ENCODE measurements at places on chromosomes 11 and 22. TPM values are rescaled to one million over a fixed set of nuclear protein-coding genes. Genes with fewer than 3 reads are reported as not detected.

- no peak for DNase-seq
Observed at GRCh38 chr11:34987617-34988016, 71.2 kb downstream of the PDHX start.

DNA sequence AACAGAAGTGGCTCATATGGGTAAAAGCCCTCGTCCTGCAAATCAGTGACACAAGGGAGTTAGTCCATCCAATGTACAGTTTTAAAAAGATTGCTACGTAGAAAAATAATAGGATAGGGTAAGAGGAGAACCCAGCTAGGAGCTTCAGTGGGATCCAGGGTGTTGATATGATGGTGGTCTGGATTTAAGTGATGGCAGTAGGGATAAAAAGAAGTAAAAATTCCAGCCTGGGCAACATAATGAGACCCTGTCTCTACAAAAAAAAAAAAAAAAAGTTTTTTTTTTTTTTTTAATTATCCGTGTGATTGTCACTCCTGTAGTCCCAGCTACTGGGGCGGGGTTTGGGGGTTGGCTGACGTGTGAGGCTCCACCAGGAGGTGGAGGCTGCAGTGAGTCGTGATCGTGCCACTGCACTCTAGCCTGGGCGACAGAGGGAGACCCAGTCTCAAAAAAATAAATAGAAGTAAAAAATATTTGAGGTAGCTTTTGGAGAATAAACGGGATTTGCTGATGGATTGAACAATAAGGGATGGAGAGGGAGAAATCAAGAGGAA, 7.0 kb upstream of the L3MBTL2 start:
- DNase-seq: peak; percentile 44

DNA sequence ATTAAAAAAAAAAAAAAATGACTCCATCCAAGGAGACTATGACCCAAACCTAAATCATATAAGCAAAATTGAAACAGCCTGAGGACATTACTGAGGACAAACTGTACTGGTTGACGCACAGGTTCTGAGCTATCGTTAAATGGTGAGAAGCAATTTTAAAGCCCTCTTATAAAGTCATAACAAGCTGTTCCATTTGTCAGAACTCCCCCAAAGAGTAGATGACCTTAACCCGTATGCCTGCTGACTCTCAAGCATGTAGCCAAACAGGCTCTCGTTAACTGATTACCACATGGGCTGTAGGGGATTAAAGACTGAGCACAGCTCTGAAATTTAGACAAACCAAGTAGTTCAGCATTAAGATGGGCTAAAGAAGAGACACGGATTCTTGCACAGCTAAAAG, 2.2 kb downstream of the CRYAB start:
- no peak for DNase-seq

DNA sequence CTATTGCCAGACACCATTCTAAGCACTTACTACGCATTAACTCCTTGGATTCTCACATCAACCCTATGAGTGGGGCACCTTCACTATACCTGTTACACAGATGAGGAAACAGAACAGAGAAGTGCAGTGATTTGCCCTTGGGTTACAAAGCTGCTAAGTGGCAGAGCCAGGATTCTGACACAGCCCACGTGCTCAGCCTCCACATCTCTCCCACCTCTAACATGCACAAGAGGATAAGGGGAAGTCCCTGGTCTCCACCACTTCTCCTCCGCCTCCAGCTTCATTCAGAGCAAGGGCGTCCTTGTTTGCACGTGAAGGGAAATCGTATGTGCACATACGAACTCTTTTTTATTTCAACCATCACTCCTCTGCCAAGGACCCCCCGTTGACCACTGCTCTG, 53.7 kb downstream of the CDON start:
- no peak for DNase-seq

DNA sequence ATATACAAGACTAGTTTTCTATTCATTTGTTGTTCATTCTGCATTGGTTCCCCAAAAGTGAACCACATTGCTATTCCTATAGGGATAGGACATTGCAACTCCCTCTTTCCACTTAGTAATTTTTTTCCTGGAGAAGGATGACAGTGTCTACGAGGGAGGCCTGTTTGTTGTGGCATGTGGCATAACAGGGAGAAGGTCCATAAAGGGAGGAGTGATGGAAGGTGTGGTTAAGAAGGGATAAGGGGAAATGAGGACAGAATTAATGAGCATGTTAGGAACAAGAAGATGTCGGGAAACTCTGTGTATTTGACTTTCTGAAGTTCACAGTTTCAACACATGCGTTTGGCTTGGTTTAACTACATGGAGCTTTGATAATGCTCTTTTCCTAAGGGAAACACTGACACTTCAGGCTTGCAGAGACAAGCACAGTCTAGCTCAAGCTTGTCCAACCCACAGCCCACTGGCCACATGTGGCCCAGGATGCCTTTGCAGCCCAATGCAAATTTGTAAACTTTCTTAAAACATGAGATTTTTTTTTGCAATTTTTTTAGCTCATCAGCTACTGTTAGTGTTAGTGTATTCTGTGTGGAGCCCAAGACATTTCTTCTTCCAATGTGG, 149.7 kb downstream of the TRPC6 start:
- DNase-seq: no peak

DNA sequence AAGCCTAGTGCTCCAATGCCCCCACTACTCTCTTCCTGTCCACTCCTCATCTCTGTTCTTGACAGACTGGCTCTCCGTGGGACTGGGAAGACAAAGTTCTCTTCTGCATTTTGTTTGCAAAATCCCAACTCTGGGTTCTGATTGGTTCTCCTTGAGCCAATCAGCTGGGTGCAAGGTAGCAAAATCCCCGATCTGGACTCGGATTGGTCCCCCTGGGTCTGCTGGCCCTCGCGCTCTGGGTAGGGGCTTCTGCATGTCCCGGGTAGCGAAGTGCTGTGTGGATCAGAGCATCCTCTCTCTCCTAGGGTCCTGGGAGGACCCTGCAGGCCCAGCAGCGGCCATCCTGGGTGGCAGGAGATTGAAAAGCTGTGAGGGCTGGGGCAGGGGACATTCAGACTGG, 22.3 kb upstream of the A4GALT start:
- DNase-seq: no peak

- DNase-seq: no peak
Observed at GRCh38 chr22:30874431-30875370, 93.9 kb downstream of the MORC2 start.

DNA sequence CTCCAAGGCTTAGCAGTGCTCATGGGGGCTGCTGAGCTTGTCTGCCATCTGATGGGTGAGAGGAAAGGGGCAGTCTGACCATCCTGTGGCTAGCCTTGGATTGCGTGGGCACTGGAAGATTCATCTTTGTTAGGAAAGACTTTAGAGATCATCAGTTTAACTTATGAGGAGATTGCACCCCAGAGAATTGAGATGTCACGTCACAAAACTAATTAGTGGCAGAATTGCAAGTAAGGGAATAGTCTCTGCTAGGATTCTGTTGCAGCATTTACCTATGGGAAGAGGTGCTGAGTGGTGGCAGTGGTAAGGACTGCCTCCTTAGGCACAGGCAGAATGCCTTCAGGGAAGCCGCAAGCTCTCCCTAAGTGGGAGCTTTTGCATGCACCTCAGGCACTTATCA, 42.8 kb upstream of the HSPA8 start:
- DNase-seq: no peak

- DNase-seq: no peak
Observed at GRCh38 chr11:60870733-60871377, 3.5 kb downstream of the ZP1 start.

- no peak for DNase-seq
Observed at GRCh38 chr11:132520199-132520598, 1012.1 kb downstream of the OPCML start.

The GGTLC2 gene
- total RNA-seq: not detected

The SMIM35 gene
- not detected for total RNA-seq

The ARSA gene
- 11.0 TPM for total RNA-seq
